CD8-positive, alpha-beta T cell (primary cell): ENCODE measurements at places on chromosomes 1 and 21. TPM values are rescaled to one million over a fixed set of nuclear protein-coding genes. Genes with fewer than 3 reads are reported as not detected.

GRCh38 chr1:10629091-10629815 is 154.5 kb downstream of the PEX14 start:
- no peak for DNase-seq

- no peak for DNase-seq
These were observed 59.5 kb downstream of the KCNK1 start for GRCh38 chr1:233673261-233673946.

- DNase-seq, result no peak
These were observed 2.9 kb downstream of the RCC2 start for GRCh38 chr1:17436380-17437174.

- DNase-seq, result no peak
These were observed 46.2 kb upstream of the EDEM3 start for GRCh38 chr1:184800876-184801275.

The MRAP gene
- total RNA-seq, result not detected

GRCh38 chr21:45421846-45422775 is 17.1 kb downstream of the COL18A1 start:
- DNase-seq, result no peak

GRCh38 chr1:184792450-184792969 is 37.9 kb upstream of the EDEM3 start:
- no peak for DNase-seq

The BMP8B gene
- total RNA-seq, result 0.24 TPM

DNA sequence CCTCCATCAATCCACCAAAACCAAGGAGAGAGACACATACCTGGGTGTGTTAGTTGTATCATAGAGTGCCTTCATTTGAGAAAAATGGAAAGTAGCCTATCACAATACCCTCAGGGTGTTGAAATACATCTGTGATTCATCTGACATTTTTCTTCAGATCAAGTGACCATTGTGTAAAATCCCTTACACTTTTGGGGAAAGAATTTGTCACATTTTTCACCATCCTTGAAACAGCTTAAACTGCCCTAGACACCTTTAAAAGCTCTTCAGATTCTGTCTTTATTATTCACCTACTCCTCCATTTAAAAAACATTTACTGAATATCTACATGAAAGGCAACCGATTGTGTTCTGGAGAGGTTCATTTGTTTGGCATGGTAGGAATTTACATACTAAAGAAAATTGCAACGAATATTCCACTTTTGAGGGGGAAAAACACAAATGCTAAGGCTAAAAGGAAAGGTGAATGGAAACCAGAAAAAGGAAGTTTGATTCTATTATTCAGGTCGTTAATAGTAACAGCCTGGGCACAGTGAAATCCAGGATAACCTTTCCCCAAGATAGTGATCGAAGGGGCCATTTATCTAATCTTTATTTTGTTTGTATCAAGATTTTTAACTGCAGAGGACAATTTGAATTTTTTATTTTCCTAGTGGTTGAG is 70.4 kb upstream of the SAMSN1 start:
- no peak for DNase-seq

The SLC22A15 gene
- total RNA-seq, result not detected

- no peak for DNase-seq
These were observed 13.8 kb downstream of the PARK7 start for GRCh38 chr1:7975212-7975865.

GRCh38 chr21:38910390-38911067 is 104.8 kb downstream of the ETS2 start:
- DNase-seq, result no peak

DNA sequence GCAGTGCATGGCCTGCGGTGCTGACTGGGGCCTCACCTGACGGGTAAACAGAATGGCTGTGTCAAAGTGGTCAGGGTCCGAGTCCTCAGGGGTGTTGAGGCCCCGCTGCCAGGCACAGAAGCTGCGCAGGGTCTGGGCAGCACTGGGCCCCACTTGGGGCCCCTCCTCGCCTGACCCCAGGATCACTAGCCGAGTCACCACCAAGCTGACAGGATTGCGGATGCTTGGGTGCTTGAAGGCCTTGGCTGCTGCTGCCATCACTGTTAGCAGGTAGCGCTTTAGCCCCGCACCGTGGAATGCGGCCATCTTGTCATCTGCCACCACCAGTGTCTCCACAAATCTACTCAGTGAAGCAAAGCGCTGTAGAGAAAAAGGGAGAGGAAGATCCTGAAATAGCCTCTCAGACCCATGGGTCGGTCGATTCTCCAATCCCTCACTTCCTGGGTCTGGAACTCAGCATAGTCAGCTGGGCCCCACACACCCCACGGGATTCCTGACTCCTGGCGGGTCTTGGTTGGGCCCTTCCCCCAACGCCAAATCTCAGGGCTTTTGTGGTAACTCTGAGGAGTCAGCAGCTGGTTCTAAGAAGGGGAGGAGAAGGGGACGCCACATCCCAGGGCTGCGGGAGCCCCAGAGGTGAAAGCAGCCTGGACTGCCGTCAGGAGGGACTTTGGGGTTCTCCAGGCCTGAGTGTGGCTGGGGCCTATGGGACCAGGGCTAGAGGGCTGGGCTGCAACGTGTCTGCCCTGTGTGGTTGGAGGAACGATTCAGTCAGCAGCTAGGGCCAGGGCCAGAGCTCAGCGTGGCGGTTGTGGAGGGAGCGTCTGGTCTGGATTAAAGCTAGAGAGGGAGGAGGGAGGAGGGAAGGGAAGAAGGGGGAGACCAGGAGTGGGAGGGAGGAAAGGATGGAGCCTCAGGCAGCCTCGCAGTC is 2.1 kb downstream of the ADAMTS4 start:
- peak; percentile 4 for DNase-seq

DNA sequence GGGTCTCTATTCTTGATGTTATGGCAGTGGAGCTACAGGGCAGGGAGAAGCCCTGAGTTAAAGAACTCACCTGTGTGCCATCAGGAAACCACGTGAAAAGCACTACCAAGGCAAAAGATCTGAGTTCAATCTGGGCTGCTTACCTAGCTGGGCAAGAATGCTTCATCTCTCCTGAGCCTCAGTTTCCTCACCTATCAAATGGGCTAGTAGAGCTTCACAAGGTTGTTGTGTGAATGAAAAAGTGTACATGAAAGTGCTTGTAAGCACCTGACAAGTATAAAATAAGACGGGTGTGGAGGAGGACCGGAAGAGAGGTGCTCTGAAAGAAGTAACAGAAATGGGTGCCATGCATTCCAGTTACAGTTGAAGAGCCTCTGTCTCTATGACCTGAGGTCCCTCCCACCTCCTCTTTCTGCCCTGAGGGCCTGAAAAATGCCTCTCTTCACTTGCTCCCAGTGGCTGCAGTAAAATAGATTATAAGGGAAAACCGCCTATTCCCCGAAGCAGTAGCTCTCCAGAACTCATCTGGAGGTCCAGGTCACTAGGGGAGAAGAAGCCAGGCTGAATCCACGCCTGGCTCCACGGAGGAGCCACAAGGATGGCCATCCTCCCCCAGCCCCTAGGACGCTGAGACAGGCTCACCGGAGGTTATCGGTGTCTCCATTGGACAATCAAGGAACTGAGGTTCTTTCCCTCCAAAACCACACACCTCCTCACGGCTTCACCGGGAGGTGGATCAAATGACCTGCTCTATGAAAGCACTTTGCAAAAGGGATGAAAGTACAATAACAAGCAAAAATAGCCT is 1.4 kb downstream of the GPR161 start:
- DNase-seq, result no peak

The F11R gene
- total RNA-seq, result 16.8 TPM

DNA sequence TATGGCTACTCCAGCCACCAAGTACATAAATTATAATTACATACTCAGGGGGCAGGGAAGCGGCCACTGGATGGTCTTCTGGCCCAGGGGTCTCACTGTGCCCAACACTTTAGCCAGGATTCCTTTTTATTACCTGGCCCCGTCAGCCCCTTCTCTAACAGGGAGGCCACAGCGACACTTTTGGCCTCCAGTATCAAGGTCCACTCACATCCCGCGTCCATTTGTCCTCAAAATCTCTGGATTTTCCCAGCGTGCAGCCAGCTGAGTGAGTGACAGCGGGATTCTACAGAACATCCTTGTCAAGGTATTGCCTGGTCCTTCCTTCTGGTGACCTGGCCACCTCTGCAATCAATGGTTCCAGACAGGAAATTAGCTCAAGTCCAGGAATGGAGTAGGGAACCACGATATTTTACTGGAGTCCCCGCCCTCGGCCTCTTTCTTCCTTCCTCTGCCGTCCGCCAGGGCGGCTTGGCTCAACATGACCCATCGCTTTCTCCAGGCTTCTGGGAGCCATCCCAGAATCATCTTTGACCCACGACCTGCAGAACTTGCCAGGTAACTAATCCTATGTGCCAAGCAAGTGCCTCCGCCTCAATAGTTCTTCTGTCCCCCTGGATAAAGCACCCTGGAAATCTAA is 2.7 kb upstream of the COL6A2 start:
- DNase-seq, result no peak

DNA sequence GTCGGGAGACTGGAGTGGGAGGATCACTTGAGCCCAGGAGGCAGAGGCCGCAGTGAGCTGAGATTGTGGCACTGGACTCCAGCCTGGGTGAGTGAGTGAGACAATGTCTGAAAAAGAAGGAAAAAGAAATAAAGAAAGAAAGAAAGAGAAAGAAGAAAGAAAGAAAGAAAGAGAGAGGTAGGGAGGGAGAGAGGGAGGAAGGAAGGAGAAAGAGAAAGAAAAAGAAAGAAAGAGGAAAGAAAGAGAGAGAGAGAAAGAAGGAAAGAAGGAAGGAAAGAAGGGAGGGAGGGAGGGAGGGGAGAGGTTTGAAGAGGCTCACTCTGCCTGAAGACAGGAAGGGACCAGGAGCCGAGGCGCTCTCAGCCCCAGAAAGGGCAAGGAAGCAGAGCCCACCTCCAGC is 4.8 kb upstream of the TCP10L start:
- DNase-seq, result no peak

The CELA2B gene
- total RNA-seq, result not detected

The TEKT2 gene
- 0.47 TPM for total RNA-seq

DNA sequence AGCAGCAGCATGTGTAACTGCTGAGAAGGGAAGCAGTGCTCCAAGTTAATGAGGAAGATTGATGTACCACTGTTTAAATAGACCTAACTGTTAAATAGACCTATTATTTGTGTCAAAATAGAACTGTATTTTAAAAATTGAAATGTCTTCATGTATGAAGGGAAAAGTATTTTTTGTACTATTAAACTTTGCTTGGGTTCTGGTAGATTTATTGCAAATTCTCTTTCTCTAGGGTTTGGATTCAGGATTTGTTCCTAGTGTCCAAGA is 128.3 kb downstream of the OSBPL9 start:
- no peak for DNase-seq

The ADORA1 gene
- total RNA-seq, result not detected

The ZNF687 gene
- total RNA-seq, result 34.0 TPM

- DNase-seq, result no peak
These were observed 4.8 kb downstream of the CNTN2 start for GRCh38 chr1:205047764-205048231.

DNA sequence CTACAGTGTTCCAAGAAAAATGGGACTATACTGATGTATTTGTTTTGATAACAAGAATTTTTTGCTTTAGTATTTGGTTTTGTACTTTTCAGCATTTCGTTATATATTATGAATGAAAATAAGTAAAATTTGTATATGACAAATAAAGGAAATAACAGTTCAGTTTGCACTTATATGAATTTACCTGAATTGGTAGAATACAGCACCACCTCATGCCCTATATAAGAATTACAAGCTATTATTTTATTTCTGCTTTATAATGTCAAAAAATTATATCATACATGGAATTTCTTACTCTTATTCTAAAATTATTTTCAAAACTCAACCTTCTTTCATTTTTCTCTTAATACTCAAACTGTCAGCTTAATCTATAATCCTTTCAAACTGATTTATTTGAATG is 14.6 kb downstream of the EFCAB7 start:
- DNase-seq, result no peak

The FCRL3 gene
- 5.5 TPM for total RNA-seq
